ENCODE measurements at places on chromosomes 3 and 15. TPM values are rescaled to one million over a fixed set of nuclear protein-coding genes. Genes with fewer than 3 reads are reported as not detected.

GRCh38 chr3:67601385-67601784 lies 53.0 kb downstream of the SUCLG2 start:
- DNase-seq, result no peak

DNA sequence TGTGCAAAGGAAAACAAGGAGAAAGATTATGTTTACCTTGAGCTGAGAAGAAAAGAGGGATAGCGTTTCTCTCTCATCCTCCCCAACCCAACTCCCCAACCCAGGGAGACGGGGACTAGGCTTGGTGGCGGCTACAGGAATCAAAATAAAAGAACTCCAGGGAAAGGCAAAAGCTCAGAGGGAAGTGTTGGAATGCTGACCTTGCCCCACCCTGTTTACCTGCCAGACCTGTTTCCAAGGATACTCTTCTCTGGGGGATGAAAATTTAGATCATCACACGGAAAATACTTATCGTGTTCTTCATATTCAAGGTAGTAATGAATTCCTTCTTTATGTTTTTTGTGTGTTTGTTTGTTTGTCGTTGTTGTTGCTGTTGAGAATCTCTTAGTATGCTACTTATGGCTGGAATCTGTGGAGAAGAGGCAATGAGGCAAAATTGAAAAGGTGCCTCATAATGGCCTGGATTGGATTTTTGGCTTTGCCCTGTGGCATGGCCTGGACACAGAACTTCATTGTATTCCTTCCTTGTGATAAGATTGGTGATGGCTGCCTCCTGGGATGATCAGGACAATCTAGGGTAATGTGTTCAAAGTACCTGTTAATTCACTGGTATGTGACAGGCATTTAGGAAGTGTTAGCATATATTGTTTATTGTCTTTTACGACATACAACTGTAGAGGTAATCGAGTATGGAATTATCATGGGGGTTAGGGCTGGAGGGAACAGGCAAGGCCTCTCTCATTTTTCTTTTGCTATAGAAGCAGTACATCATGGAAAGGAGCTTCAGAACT lies 11.1 kb upstream of the TPRG1 start:
- DNase-seq, result no peak

- no peak for DNase-seq
Observed at GRCh38 chr3:192422997-192423342, 304.4 kb downstream of the FGF12 start.

STRIT1 gene
- total RNA-seq, result 0.38 TPM

DNA sequence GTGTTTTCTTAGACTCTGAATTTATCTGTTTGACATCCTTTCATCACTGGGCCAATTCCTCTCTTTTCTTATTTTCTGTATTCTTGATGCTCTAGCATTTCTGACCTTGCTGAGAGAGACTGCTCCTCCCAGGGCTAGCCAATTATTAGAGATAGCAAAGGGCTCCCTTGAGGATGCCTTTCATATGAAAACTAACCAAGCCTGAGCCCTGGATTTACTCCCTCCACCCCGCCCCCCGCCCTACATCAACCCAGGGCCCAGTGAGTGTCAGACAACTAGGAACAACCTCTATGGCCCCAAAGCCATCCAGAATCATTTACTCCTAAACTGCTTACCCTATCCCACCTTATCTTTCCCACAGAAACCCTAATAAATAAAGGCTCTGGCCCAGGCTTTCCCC lies 69.7 kb upstream of the LARS2 start:
- DNase-seq, result no peak

- DNase-seq, result no peak
Observed at GRCh38 chr3:46369675-46370132, 1.0 kb upstream of the CCR5 start.

DNA sequence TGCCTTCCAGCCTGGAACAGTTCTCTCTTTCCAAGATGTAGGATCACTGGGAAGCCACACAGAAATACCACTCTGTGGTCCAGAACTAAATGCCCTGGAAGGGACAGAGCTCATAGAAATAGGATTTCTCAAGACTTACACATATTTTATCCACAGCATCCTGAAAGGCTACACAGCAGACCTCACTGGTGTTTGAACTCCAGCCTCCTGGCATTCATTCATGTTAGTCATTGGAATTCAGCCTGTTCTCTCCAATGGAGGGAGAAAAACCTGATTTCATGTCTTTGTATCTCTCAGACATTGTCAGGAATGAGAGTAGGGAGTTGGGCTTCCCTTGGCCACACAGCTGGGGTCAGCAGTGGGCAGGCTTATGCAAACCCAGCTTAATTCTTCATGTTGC lies 121.1 kb upstream of the PPP2R3A start:
- no peak for DNase-seq
